ENCODE measurements at places on chromosomes 12 and 14.

GRCh38 chr14:103433916-103434563 is 48.8 kb downstream of the MARK3 start:
- DNase-seq = no peak

- DNase-seq = no peak
These were observed 15.4 kb upstream of the OAS1 start for GRCh38 chr12:112891093-112892024.

DNA sequence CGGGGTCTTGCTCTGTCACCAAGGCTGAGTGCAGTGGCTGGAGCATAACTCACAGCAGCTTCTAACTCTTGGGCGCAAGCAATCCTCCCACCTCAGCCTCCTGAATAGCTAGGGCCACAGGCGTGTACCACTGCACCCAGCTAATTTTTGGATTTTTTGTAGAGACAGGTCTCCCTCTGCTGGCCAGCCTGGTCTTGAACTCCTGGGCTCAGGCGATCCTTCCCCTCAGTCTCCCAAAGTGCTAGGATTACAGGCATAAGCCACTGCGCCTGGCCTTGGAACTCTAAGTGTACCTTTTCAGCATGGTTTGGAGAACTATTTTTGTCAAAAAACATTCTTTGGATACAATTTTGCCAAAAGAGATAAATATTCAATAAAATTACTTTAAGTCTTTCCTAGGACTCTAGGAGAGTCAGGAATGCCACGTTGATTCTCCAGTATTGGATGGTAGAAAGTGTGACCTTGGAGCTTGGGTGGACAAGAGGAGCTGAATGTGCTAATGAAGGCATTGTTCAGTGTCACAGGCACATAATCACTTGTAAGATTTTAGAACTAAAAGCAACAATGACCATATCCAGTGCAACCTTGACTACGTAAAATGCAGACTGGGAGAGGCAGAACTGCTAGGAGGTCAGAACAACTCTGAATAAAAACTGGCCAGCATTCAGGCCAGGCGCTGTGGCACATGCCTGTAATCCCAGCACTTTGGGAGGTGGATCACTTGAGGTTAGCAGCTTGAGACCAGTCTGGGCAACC is 2.8 kb downstream of the SRSF9 start:
- DNase-seq = no peak

- no peak for DNase-seq
These were observed 51.2 kb upstream of the AEBP2 start for GRCh38 chr12:19388131-19388549.

GRCh38 chr14:94356379-94357056 is 31.9 kb downstream of the SERPINA1 start:
- no peak for DNase-seq

GRCh38 chr14:57168138-57168679 is 100.5 kb downstream of the EXOC5 start:
- DNase-seq = no peak

DNA sequence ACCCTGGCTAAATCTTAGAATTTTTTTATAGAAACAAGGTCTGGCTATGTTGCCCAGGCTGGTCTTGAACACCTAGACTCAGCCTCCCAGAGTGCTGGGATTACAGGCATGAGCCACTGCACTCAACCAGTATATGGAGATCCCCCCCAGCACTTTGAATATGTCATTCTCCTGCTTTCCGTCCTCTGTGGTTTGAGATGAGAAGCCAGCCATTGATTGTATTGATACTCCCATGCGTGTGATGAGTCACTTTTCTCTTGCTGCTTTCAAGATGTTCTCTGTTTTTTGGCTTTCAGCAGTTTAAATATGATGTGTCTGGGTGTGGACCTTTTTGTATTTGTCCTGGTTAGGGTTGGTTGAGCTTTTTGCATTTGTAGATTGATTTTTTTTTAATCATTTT is 75.2 kb upstream of the DNM1L start:
- DNase-seq = no peak

DNA sequence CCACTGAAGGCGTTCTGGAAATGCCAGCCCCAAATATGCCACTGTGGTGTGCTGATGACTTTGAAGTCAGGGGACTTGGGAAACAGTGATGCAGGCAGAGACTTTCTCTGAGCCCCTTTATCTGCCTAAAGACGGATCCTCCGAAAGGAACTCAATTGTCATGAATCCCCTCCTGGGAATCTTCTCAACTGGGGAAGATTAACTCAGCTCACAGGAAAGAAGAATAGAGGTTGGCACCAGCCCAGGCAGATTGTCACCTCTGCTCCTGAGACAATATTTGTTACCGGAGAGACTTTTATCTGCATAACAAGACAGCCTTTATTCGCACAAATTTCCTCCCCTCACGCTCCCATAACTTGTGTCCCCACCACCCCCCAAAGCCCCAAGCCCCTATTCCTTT is 414.4 kb downstream of the FUT8 start:
- DNase-seq = no peak

- no peak for DNase-seq
These were observed 54.9 kb downstream of the SPATS2 start for GRCh38 chr12:49422114-49422513.

DNA sequence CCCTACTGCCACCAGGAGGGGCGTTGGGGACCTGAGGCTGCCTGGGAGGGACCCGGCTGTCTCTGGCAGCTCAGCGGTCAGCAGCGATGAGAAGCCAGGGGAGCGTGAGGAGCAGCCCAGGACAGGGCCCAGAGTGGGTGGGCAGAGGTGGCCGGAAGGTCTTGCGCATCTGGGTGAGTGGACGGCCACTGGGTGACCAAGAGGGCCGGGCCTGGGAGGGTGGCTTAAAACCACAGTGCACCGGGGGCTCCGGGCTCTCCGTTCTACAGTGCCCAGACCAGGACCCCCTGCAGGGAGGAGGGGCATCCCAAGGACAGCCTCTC is 10.0 kb downstream of the INF2 start:
- no peak for DNase-seq

- no peak for DNase-seq
These were observed 42.5 kb downstream of the SLC2A13 start for GRCh38 chr12:40063414-40063813.

DNA sequence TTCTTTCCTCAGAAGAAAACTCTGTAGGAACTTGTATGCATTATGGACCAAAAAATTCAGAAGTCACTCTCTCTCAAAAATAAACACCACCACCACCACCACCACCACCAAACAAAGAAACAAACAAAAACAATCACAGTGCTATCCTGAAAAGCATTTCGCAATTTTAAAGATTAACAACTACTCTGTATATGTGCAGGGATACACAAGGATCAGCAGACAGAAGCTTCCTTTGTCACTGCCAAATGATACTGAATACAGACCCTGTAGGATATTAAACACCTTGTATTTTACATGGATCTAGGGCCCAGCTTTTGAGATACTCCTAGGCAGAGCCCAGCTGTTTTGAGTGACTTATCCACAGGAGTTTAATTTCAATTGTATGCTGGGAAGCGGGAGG is 31.7 kb downstream of the ATP2B1 start:
- DNase-seq = no peak

DNA sequence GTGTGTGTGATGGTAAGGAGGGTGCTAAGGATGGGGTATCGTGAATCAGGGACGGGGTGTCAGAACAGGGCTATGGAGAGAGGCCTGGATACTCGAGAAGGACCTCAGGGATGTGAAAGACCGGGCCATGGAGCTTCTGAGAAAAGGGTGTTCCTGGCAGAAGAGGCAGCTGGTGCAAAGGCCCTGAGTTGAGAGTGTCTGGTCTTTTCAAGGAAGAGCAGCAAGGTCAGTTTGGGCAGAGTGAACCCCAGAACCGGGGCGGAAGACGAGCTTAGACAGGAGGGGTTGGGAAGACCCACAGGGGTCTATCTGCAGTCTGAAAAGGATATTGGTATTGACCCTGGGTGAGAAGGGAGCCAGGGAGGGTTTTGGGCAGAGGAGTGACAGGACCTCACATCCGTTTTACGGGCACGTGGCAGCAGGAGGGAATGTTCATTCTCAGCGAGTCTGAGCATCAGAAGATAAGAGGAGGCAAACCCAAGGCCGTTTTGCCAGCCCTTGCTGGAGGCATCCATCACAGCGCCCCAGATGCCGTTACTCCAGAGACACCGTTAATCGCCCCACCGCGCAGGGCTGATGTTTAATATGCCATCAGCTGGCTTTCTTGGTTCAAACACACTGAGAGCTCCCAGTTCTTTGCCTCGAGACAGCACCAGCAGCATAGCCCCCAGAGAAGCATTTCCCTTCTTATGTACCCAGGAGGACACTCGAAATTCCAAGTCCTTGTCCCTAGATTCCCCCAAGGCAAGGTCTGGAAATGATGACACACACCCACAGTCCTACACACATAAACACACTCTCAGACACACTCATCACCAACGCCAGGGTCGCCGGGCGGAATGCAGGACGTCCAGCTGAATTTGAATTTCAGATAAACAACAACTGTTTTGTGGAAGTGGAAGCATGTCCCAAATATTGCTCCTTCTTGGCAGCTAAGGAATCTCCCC is 41.4 kb upstream of the EML1 start:
- no peak for DNase-seq

- no peak for DNase-seq
These were observed 6.3 kb downstream of the ZFP36L1 start for GRCh38 chr14:68786491-68787091.

DNA sequence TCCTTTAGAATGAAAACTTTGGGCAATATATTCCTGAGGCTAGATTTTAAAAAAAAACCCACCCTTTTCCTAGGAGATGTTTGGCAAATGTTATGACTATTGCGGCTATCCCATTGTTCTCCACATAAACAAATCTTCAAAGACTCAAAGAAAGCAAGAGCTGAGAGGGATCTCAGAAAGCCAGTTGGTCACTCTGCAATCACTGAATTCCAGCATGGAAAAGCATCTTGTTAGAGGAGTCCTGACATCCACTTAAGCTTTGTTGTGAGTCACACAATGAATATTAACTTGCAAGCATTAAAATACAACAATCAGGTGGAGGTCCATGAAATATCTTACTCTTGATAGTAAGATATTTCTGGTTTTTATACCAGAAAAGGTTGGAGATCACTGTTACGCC is 11.0 kb upstream of the PTPRB start:
- no peak for DNase-seq

DNA sequence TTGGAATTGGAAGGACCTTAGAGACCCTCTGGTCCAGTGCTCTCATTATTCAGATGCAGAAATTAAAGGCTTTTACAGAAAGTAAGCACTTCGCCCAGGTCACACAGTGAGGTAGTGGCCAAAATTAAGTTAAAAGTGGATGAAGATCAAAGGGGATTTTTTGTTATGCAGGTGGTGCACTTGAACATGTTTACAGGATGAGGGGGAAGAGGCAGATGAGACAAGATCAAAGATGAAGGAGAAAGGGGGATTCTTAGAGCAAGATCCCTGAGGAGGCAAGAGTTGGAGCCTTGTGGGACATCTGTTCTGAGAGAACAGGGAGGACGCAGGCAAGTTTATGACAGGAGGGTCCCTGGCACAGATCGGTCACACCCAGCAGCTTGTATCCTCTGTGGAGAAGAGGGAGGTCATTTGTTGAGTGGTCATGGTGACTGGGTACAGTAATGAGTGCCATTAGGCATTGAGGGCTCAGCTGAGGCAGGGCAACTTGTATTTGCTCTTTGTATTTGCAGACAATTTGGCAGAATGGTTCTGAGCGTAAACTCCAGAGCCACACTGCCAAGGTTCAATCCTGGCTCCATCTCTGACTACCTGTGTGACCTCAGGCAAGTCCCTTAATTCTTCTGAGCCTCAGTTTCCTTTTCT is 84.0 kb downstream of the BORCS5 start:
- DNase-seq = no peak

DNA sequence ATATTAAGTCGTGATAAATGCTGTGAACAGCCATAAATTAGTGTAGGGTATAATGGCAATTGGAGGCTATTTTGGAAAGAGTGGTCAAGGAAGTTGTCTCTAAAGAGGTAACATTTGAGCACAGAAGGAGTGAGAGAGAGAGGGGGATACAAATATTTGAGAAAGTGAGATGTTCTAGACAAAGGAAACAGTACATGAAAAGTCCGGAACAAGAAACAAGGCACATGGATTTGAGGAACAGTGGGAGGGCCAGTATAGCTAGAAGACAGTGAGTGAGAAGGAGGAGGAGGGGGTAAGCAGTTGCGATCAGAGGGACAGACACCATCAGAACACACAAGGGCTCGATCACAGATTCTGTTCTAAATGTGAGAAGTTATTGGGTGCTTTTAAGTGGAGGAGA is 20.1 kb upstream of the RNASE12 start:
- DNase-seq = no peak

DNA sequence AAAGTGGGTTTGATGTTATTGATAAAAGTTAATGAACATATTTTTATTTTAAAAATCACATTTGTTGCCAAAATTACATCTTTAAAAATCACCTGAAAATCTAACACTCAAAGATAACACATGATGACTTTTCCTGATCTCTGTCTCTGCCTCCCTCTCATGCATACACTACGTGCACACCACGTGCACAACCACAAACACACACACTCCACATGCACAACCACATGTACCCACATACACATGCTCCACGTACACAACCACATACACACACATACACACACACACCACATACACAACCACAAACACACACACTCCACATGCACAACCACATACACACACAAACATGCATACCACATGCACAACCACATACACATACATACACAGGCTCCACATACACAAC is 61.8 kb upstream of the TMEM132C start:
- no peak for DNase-seq

DNA sequence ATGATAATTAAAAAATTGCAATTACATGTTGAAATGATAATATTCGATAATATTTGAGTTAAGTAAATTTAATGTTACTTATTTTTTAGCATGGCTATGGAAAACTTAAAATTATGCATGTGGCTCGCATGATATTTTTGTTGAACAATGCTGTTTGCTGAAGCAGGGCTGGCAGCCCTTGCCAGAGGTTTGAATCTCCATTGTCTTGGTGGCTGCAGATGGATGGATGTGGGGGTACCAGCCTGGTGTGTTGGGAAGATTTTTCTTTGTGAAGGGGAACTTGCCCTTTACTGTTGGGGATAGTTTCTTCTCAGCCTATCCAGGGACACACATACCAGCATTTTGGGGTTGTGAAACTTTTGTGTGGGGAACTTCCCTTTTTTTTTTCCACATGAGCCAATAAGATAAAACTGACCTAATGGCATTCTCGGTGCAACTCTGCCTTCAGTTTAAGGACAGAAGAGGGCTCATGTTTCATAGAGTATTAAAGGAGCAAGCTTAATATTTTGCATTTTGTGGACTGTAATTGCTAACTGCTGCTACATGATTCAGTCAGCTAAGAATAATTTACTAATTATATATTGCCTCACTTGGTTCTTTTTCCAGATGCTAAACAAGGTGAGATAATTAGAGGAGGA is 8.8 kb downstream of the RASSF3 start:
- DNase-seq = no peak

- no peak for DNase-seq
These were observed 3.0 kb downstream of the E2F7 start for GRCh38 chr12:77062396-77062795.

DNA sequence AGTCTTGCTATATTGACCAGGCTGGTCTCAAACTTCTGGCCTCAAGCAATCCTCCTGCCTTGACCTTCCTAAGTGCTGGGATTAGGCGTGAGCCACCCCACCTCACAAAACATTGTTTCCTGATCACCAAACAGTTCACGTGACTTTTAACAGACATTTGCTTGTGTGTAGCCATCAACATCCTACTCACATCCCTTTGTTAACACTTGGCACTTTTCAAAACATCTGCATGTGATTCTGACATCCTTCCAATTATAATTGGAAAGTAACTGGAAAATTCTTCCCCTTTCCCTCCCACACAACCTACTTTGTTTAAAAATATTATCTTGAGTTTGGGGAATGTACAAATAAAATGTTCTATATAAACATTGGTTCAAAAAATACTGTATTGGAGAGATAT is 317.9 kb downstream of the PCNX1 start:
- DNase-seq = no peak

GRCh38 chr14:105258846-105259245 is 10.5 kb downstream of the BTBD6 start:
- DNase-seq = no peak

All from left hindlimb (tissue), 1 donor.